ENCODE measurements at places on chromosomes 3 and 15.

DNA sequence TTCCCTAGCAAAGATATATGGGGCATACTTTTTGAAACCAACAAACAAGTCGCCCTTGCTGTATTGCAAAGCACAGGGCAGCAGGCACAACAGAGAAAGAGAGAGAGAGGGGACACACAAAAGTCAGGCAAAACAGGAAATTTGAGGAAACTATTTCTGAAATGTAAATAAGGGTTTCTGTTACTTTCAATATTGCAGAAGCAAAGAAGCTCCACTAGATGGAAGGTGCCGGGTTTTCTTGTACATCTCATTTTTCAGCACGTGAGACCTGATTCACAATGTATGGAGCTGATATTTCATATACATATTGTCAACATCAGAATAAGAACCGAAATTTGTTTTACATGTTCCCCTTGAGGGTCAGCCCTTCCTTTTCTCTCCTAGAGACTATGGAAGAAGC is 127.4 kb downstream of the FOXP1 start:
- DNase-seq, result peak; percentile 36

DNA sequence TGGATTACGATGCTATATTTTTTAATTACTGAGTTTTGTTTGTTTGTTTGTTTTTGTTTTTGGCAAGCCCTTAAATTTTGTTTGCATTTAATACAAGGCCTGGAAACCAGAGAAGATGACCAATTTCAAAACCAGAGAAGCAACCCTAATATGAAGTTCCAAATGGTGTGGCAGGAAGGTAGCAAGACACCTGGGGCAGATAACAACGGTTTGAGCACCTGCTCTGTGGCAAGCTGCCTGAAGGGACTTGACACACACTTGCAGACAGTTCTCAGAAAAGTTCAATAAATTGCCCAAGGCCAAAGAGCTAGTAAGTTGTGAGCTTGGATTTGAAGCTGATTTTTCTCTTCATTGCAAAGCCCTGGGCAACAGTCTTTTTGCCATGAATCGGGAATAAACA is 151.2 kb upstream of the UBE2E1 start:
- no peak for DNase-seq

DNA sequence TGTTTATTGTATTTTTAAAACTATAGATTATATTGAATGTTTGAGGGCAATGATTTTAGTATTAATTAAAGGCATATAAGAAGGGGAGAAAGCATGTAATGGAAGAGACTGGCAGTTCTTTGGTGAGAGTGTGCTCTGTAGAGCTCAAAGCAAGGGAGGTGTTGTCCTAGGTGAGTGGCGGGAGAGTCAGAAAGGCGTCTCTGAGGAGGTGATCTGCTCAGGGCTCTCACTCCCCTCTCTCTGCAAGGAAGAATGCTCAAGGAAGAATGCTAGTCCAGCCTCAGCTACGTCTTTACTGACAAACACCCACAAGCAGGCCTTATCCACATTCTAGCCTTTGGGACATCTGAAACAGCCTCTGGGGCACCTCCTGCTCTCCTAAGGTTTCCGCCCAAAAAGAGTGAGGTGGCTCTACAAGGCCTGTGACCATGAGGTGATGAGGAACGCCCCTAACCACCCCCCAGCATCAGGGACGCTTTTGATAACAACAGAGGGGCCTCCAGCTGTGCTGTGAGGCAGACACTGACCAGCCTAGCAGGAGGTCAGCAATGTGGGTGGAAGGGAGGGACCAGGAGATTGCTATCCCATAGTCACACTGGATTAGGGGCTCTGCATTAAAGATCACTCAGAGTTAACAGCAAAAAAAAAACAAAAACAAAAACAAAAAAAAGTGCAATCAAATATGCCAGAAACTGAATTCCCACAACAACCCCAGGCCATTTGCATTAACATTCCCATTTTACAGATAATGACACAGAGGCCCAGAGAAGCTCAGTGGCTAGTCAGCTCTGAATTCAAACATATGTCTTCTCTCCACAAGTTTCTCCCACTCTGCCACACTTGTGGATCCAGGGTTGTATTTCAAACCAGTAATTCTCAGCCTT is 202.2 kb upstream of the CTNNB1 start:
- no peak for DNase-seq

DNA sequence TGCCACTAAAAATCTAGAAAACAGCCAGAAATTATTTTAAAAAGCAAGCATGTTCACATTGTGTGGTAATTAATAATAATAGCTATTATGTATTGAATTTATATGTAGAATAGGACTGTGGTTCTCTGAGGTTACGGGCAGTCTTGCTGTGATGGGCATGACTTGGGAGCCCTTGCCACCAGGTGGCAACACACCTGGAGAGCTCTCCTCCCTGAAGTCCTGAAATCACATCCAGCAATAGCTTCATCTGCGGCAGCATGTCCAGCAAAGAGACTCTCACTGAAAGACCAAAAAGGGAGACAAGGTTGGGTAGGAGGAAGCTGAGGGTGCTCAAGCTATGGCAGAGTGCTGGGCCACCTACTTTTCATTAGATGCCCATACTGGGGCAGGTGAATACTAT is 206.8 kb upstream of the IL12A start:
- no peak for DNase-seq

GRCh38 chr3:128824132-128824850 is 55.1 kb upstream of the ACAD9 start:
- DNase-seq, result no peak

GRCh38 chr3:122533931-122534334 is 19.2 kb upstream of the KPNA1 start:
- peak; percentile 89 for DNase-seq

- DNase-seq, result peak; percentile 53
Measured at GRCh38 chr15:89003865-89004725, 84.2 kb upstream of the ABHD2 start.

GRCh38 chr3:184750349-184751083 is 38.7 kb upstream of the MAGEF1 start:
- DNase-seq, result no peak
